Neural crest cell (in vitro differentiated cells): ENCODE measurements at places on chromosomes 5 and 9.

- no peak for DNase-seq
These were observed 81.8 kb downstream of the ARRDC3 start for GRCh38 chr5:91301106-91301846.

- no peak for DNase-seq
These were observed 25.8 kb downstream of the FBXL7 start for GRCh38 chr5:15525703-15526275.

- DNase-seq, result no peak
These were observed 604.8 kb upstream of the BRINP1 start for GRCh38 chr9:119974026-119974425.

DNA sequence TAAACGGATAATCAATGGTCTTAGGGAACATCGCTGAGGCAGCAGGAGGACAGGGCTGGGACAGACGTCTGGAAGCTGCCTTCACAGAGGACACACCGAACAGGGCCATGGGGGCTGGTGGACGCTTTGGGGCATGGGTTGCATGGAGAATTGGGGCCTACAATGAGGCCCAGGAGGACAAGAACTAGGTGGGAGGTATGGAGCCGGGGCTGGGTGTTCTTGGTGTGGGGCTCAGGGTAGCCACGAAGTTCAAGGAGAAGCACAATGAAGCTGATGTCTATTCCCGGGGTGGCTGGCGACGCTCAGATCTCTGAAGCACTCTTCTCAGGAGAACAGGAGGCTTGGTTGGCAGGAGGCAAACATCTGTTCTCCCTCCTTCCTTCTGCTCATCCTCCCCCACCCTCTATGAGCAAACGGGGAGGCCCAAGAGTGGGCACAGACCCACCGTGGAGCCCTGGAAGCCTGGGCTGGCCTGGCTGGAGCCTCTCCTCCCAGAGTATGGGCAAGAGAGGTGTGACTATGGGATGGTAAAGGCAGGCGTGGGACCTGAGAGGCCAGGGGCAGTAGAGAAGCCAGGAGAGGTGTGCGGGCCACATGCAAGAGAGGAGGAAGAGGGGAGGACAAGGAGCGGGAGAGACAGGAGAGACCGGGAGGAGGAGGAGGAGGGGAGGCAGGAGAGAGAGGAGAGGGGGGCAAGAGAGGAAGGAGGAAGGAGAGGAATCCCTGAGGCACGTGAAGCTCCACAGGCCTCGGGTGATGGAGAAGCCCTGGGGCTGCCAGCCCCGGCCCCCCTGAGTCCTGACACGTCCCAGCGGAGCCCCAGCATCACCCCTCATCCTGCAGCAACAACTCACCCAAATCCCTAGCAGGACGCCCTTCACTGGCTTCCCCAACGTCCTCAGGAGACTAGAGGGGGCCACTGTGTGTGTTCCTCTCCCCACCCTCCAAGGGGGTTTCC is 159.1 kb downstream of the OLFM1 start:
- DNase-seq, result no peak

- no peak for DNase-seq
These were observed 202.4 kb upstream of the CDH9 start for GRCh38 chr5:27240791-27241190.

- no peak for DNase-seq
These were observed 306.7 kb downstream of the DTWD2 start for GRCh38 chr5:118681655-118682054.

- DNase-seq, result no peak
These were observed 610.6 kb downstream of the CDH12 start for GRCh38 chr5:22242532-22242931.
